SJCRH30 (cell line): ENCODE measurements at places on chromosomes 16 and 17.

- H3K4me3 ChIP-seq: no peak overlapping the region
- H3K4me1 ChIP-seq: no peaks in the 10 kb centered on the region
- H3K27me3 ChIP-seq: no peaks in the 10 kb centered on the region
- no peak for DNase-seq
Observed at GRCh38 chr16:24775455-24775854, 46.0 kb downstream of the TNRC6A start.

DNA sequence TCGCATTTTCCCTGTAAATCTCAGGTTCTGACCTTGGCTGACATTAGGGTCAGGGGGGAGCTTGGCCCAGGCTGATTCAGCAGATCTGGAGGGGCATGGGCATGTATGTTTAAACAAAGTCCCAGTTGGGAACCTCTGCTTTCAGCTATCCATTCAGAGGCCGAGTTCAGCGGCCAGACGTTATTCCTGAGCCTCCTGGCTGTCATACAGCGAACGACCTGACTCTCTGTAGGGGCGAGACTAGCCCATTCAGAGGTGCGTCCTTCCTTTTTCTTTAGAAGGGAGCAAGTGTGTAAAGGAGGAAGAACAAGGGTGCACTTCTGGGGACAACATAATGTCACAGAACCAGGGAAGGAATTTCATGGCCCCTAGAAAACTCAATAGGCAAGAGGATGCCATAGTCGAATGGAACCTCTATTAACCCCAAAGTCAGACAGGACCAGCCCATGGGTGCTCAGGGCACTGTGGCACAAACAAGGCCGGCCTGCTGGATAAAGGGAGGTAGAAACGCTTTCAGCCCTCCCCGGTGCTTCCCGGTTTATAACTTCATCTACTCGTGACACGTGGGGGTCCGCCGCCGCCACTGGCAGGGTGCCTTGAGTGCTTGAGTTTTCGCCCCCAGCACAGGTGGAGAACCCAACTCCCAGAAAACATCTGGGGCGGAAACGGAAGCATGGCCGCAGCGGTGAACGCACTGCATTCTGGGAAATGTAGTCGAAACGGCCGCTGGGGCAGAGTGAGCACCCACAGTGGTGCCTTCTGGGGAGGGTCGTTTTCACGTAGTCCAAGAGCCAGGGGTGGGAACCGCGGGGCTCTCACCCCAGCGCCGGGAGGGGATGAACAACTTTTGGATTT is 33.2 kb upstream of the PLCG2 start:
- DNase-seq: peak; percentile 65
- H3K4me1 ChIP-seq: no peaks in the 10 kb centered on the region
- peak overlapping the region; percentile 47 for H3K4me3 ChIP-seq
- no peaks in the 10 kb centered on the region for H3K27me3 ChIP-seq
- no peak overlapping the region for H3K27ac ChIP-seq

- H3K36me3 ChIP-seq: no peaks in the 10 kb centered on the region
- H3K4me3 ChIP-seq: no peak overlapping the region
- no peak for DNase-seq
- no peak overlapping the region for H3K27ac ChIP-seq
- no peaks in the 10 kb centered on the region for H3K4me1 ChIP-seq
Observed at GRCh38 chr17:70171159-70171558, 1.8 kb downstream of the KCNJ2 start.

DNA sequence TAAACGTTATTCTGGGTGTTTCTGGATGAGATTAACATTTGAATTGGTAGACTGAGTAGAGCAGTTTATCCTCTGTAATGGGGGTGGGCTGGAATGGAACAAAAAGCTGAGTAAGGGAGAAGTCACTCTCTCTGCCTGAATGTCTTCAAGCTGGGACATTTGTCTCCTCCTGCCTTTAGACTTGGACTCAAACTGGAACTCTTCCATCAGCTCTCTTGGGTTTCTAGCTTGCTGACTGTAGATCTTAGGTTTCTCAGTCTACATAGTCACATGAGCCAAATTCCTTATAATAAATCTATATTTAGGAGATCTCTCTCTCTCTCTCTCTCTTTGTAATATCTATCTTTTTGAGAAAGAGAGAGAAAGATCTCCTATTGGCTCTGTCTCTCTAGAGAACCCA is 553.3 kb upstream of the CDH11 start:
- H3K4me1 ChIP-seq: peaks cover 17% of the 10 kb centered on the region; the same call in 1 of the 2 replicates
- H3K36me3 ChIP-seq: no peaks in the 10 kb centered on the region
- no peak overlapping the region for H3K4me3 ChIP-seq

DNA sequence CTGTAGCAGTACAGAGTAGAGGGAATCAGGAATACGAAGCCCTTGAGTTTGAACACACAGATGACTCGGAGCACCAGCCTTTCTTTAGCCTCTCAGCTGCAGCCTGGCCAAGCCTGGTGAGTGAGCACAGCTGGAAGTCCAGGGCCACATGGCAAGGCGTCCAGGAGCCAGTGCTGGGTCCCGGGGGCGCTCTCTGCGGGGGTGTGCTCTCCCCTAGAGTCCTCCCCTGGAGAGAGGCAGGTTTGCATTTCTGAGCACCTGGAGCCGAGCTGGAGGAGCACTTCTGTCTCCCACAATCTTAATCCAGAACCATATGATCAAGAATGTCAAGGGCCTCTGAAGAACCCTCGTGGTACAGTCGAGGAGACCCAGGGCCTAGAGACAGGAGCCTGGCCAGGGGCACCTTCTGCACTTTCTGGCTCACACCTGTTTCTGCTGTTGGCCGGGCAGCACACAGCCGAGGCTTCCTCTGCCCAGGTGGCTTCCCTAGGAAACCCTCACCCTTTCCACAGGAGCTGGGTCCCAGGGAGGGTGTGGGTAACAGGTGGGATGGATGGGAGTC is 78.3 kb downstream of the PLD6 start:
- peaks cover 9% of the 10 kb centered on the region for H3K4me1 ChIP-seq
- no peak overlapping the region for H3K4me3 ChIP-seq

DNA sequence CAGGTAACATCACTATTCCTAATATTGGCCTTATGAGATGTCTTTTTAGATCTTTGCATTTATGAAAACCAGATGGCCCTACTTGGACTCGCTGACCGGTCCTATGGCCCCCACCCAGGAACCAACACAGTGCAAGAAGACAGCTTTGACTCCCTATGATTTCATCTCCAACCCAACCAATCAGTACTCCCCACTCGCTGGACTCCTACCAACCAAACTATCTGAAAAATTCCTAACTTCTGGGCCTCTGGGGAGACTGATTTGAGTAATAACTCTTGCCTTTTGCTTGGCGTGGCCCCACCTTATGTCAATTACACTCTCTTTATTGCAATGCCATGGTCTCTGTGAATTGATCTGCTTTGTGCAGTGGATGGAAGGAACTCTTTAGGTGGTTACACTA is 828.9 kb downstream of the CDH11 start:
- H3K4me1 ChIP-seq: peaks cover 5% of the 10 kb centered on the region; the same call in 1 of the 2 replicates
- no peak for DNase-seq
- no peak overlapping the region for H3K4me3 ChIP-seq
- no peaks in the 10 kb centered on the region for H3K36me3 ChIP-seq
